ENCODE measurements at places on chromosomes 16 and 17. TPM values are rescaled to one million over a fixed set of nuclear protein-coding genes. Genes with fewer than 3 reads are reported as not detected.

Gene SYT17
- total RNA-seq: 10.2 TPM

Gene KPNA2
- total RNA-seq: 36.1 TPM

Gene TBC1D3H
- not detected for total RNA-seq

Gene TMEM238L
- total RNA-seq: not detected

Gene TM4SF5
- not detected for total RNA-seq
